ENCODE measurements at places on chromosomes 1 and 21.

GRCh38 chr1:52119301-52120079, 22.4 kb upstream of the ZFYVE9 start:
- DNase-seq, result no peak

GRCh38 chr1:150927624-150928023, 1.5 kb downstream of the SETDB1 start:
- DNase-seq, result no peak

DNA sequence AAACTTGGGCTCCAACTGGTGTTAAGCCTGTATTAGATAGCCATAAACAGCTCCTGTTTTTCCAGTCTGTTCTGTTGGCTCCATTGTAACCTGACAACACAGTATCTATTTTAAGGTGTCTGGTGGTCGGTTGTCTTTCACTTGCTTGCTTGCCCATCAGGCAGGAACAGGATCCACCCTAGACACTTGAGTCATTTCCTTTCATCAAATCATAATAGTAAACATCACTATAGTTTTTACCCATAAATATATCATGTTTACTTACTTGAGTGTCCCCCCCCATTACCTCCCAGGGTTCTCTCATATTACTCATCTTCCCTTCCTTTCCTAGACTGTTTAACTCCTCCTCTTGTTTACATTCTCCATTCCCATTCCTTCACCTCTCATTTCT, 2.9 kb downstream of the DDI2 start:
- no peak for DNase-seq

DNA sequence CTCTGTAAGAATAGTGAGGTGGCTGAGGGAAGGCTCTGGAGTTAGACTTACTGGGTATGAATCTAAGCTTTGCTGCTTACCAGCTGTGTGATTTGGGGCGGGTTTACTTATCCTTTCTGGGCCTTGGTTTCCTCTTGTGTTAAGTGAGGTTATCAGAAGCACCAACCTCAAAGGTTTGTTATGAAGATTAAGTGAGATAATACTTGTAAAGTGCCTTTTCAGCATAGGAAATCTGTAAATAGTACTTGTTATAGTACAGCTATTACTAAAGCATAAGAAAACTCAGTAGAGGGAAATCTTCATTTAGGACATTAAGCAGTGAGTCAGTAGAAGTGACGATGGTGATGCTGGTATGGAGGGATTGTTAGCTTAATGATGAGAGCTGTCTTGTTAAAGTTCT, 12.1 kb downstream of the HHAT start:
- no peak for DNase-seq

- DNase-seq, result no peak
Measured at GRCh38 chr1:185250063-185250462, 67.0 kb downstream of the IVNS1ABP start.

DNA sequence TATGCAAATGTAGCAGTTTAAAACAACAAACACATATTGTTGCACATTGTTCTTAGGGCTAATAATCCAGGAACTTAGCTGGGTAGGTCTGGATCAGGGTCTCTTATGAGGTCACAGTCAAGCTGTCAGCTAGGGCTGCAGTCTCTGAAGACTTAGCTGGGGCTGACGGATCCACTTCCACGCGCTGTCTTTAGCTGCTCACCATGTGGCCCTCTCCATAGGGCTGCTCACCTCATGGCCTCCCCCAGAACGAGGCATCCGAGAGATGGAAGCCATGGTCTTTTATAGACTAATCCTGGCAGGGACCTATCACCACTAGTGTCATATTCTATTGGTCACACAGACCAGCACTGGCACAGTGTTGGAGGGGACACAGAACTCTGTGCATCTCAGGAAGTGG, 8.7 kb upstream of the OXCT2 start:
- no peak for DNase-seq

- no peak for DNase-seq
Measured at GRCh38 chr1:116692879-116693278, 25.3 kb upstream of the IGSF3 start.
